A549 (cell line): ENCODE measurements at places on chromosomes 6 and 20. TPM values are rescaled to one million over a fixed set of nuclear protein-coding genes. Genes with fewer than 3 reads are reported as not detected.

GRCh38 chr6:38404355-38404754 is 235.4 kb downstream of the BTBD9 start:
- no peak for DNase-seq

DNA sequence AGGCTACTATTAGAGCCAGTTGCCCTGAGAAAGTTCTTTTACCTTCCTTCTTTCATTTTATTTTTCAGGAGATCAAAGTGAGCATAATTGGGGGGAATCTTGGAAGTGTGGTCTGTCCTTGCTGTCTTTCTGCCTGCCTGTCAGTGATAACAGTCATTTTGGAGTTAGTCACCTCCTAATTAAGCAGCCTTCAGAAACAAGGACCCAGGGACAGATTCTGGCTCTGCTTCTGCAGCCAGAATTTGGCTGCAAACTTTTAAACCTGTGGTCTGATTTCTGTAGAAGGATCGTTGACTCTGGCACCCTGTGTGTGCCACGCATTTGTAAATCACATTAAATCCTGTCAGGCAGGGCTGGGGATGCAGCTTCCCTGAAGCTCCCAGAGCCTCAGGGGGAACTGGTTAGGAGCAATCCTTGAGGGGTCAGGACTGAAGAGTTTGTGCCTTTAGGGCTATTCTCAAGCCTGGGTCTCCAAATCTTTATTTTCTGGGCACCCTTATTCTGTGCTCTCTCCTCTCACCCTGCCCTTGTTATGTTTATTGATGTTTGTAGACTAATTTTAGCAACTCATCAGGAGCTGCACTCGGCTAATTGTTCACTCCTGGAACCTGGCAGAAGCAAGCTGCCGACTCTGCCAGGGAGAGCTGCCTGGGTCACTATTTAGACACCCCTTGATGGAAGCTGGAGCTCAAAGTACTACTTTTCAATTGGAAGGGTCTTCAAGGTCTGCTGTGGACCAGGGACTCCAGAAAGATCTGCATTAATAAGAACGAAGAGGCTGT is 6.8 kb downstream of the NOX3 start:
- DNase-seq, result no peak

The POLR1H gene
- polyA plus RNA-seq, result 24.8 to 26.1 TPM (median 25.5 TPM) in 3 replicates

The SIRT5 gene
- 4.9 to 6.0 TPM (median 5.1 TPM) in 3 replicates for polyA plus RNA-seq

The LGSN gene
- polyA plus RNA-seq, result 8.1 to 11.2 TPM (median 9.8 TPM) in 3 replicates

The BEND3 gene
- polyA plus RNA-seq, result 2.3 to 2.7 TPM (median 2.4 TPM) in 3 replicates
